ENCODE measurements at places on chromosomes 3 and 15. TPM values are rescaled to one million over a fixed set of nuclear protein-coding genes. Genes with fewer than 3 reads are reported as not detected.

Gene LXN
- 30.3 TPM for total RNA-seq

DNA sequence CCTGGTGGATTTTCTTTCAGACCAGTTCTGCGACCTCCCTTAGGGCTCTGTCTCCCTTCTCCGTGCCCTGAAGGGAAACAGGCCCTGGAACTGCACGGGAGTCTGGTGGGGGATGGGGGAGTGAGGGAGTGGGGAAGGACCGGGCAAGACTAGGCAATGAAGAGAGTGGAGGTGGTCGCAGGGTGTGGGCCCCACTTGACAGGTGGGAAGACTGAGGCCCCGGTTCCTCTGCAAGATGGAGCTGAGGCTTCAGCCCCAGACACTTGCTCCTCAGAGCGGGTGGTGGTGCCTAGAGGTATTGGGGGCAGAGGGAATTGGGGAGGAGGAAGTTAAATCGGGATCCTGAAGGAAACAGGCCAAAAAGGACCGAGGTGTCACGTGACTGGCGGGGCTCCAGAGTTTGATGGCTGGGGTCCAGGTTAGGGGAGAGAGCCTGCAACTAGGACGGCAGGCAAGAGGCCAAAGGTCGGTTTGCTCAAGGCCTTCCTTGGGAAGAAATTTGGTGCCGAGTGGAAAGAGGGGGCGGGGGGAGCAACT lies 597 bp upstream of the CAMK1 start:
- DNase-seq: peak; percentile 95

GRCh38 chr3:155138677-155139076 lies 58.6 kb downstream of the MME start:
- no peak for DNase-seq

- DNase-seq: peak; percentile 81
Measured at GRCh38 chr15:70164156-70164900, 66.6 kb upstream of the TLE3 start.

All from mesenteric fat pad (tissue), 1 donor.